ENCODE measurements at places on chromosomes 12 and 14. TPM values are rescaled to one million over a fixed set of nuclear protein-coding genes. Genes with fewer than 3 reads are reported as not detected.

Gene KERA
- total RNA-seq = not detected

Gene DNAH10
- 0.23 TPM for total RNA-seq

Gene RFX4
- total RNA-seq = not detected

Gene CFAP251
- total RNA-seq = 0.96 TPM

Gene ANKRD13A
- total RNA-seq = 15.2 TPM

Gene MCRS1
- total RNA-seq = 61.8 TPM

Gene SLCO1A2
- total RNA-seq = not detected

Gene CLEC2A
- total RNA-seq = not detected

Gene WNT5B
- 2.9 TPM for total RNA-seq
